Activated T-helper 1 cell treated with Interleukin-2 at 50 U/mL for 16 hours (primary cell): ENCODE measurements at places on chromosomes 6 and 20.
A peak's percentile ranks its signal among the peaks of the same experiment; 100 is the strongest.

- no peak for DNase-seq
Measured at GRCh38 chr6:155408231-155408630, 47.4 kb downstream of the NOX3 start.

DNA sequence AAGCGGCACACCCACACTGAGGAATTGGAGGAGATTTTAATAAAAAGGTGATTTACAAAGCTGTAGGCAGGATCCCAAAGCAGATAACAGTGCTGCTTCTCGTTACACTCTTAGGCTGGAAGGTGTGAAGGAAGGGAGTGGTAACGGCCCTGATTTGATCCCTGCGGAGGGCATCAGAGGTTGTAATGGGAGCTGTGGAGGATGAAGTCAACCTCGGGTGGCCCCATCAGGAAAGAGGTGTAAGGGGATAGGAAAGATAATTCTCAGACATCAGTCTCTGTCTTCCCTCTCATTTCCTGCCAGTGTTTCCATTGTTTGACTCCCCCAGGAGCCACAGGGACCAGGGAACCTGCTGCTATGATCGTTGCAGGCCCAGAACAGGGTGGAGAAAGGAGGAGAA, 245.7 kb upstream of the NOX3 start:
- no peak for DNase-seq

- DNase-seq: no peak
Measured at GRCh38 chr6:82836022-82836575, 229.5 kb downstream of the UBE3D start.

DNA sequence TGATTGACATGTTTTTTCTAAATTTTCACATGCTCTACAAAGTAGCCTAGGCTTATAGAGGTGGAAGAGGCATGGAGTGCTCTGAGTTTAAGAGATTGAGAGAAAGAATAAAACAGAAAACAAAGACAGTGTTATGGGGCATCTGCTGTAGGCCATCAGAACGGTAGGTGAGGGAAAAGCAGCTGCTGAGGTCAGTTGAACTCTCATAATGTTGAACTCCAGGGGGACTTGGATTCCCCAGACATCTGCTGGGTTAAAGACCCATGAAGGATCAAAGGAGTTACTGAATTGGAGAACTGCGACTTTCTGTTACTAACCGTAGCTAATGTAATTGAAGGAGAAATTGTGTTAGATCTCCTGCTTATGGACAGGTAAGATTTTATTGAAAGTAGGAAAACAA, 333.9 kb downstream of the TFAP2B start:
- no peak for DNase-seq

GRCh38 chr6:87747646-87748045, 45.6 kb upstream of the AKIRIN2 start:
- no peak for DNase-seq

- no peak for DNase-seq
Measured at GRCh38 chr6:28811873-28812272, 111.9 kb downstream of the TRIM27 start.

GRCh38 chr20:40320517-40321011, 368.5 kb downstream of the MAFB start:
- no peak for DNase-seq

GRCh38 chr6:106134906-106135634, 48.9 kb downstream of the PRDM1 start:
- no peak for DNase-seq

DNA sequence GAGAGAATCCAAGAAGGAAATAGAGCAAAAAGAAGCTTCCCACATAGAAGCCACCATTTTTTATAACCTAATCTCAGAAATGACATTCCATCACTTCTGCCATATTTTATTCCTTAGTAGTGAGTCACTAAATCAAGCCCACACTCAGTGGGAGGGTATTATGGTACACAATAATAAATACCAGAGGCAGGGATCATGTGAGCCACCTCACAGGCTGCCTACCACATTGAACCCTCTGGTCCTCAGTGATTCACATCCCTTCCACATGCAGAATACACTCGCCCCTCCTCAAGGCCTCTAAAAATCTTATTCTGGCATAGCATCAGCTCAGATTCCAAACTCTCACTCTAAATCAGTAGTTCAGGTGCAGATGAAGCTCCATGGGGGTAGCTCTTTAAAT, 49.4 kb downstream of the TMC2 start:
- no peak for DNase-seq

DNA sequence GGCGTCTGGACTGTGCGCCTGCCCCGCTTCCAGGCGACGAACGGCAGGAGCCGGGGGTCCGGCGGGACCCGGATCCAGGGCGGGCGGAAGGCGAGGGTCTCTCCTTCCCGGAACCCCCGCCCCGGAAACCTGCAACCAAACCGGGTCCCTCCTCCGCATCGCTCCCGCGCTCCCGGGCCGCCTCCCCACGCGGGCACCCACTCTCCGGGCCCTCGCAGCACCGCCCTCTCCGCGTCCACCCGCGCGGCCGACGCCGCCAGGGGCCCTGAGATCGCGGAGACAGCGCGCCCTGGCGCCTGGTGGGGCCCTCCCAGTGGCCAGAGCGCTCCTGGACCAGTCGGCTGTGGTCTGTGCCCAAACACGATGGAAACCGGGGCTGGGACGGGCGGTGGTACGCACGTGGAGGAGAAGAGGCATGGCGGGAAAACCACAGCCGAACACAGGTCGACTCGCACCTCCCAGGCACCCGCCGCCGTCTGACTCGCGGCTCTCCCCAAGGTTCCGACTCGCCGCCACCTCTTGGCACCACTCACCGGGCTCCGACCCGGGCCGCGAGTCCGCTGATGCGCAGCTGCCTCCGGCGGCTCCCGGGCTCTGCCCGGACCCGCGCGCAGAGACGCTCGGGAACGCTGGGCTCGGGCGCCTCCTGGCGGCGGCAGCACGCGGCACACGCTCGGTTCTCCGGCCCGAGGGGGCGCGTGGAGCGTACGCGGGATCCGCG, 7.9 kb downstream of the NKX2-2 start:
- DNase-seq: peak; percentile 42
